ENCODE measurements at places on chromosomes 13 and 19.
A peak's percentile ranks its signal among the peaks of the same experiment; 100 is the strongest.

GRCh38 chr19:30340771-30341561 is 31.2 kb upstream of the ZNF536 start:
- no peak for DNase-seq

DNA sequence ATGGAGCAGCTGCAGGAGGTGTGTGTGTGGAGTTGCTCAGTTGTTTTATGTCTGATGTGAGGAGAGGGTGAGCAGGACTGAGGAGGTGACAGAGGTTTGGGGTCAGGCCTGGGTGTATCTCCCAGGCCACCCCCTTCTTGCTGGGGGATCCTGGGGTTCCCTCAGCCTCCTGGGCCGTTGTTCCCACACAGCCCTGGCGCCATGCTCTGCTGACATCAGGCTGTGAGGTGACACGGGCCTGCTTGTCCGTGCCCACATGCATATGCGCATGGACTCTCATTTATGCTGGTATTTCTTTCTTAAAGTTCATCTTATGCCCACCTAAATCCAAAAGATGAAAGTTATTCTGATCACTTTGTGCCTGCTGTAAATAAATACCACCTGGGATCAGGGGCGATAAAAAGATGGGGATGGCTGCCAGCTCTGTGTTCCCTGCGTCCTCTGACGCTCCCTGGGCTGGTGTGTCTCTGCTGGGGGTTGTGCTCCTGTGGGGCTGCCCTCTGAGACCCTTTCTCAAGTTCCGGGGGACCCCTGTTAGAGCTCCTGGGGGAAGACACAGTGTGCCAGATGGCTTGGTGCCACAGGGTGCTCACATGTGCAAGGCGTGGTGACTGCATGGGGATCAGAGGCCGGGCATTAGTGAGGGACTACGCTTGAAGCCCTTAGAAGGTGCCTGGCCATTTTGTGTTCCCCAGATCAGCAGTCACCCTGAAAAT is 12.6 kb downstream of the NAXD start:
- DNase-seq: no peak

DNA sequence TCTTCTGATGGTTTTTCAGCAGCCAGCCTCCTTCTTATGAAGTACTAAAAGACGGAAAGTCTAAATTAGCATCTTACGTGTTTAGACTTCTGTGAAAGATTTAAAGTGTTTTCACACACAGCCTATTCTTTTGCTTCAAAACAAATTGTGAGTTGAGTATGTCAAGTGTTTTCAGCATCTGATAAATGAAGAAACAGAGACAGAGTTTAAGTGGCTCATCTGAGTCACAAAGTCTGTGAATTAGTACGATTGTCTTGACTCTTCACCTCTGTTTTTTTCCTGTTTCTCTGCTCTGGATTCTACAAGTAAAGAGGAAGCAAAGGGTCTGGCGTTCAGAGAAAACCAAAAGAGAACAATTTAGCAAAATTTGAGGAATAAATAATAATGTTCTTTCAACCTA is 116.4 kb downstream of the FRY start:
- no peak for DNase-seq

DNA sequence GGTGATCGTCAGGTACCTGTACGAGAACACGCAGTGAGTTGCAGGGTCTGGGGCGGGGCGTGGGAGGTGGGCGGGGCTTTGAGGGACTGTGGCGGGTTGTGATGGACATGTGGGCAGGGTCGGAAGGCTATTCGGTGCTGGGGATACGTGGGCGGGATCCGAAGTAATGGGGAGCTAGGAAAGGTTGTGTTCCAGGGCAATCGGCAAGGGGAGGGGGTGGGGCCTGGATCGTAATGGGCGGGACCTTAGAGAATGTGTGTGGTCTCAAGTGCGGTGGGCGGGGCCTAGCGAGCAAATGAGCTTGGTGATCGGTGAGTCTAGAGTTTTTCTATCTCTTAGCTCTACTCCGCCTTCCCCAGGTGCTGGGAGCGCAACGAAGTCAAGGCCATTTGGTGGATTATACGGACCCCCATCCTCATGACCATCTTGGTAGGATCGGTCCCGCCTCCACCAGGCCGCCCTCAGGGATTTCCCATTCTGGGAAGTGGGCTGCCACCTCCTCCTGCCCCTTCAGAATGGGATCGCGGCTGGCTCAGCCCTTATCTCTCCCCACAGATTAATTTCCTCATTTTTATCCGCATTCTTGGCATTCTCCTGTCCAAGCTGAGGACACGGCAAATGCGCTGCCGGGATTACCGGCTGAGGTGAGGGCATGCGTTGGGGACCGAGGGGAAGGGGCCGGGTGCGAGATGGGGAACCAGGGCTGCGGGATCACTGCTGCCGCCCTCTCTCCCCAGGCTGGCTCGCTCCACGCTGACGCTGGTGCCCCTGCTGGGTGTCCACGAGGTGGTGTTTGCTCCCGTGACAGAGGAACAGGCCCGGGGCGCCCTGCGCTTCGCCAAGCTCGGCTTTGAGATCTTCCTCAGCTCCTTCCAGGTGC is 9.6 kb downstream of the GIPR start:
- DNase-seq: peak; percentile 92

GRCh38 chr19:28700176-28700575 is 512.8 kb downstream of the UQCRFS1 start:
- DNase-seq: no peak

- DNase-seq: no peak
These were observed 11.0 kb downstream of the XAB2 start for GRCh38 chr19:7618348-7618747.

GRCh38 chr13:25752957-25753551 is 298.8 kb downstream of the SHISA2 start:
- DNase-seq: peak; percentile 77

DNA sequence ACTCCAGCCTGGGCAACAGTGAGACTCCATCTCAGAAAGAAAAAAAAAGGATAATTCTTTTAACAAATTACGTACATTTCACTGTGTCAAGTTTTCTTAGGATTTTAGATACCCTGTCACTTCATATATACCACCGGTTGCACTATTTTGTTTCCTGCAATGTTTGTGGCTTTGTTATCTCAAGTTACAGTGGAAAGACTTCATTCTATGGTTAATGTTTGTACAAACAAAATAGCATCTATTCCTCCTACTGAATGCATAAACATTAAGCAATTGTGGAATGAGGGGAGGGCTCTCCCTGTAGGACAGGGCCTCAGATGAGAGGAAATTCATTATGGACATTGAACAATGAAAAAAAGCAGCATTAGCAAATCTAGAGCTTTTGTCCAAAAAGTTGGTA is 120.1 kb downstream of the DNAJC3 start:
- no peak for DNase-seq

- DNase-seq: no peak
These were observed 15.3 kb downstream of the ZNF574 start for GRCh38 chr19:42091300-42091699.

DNA sequence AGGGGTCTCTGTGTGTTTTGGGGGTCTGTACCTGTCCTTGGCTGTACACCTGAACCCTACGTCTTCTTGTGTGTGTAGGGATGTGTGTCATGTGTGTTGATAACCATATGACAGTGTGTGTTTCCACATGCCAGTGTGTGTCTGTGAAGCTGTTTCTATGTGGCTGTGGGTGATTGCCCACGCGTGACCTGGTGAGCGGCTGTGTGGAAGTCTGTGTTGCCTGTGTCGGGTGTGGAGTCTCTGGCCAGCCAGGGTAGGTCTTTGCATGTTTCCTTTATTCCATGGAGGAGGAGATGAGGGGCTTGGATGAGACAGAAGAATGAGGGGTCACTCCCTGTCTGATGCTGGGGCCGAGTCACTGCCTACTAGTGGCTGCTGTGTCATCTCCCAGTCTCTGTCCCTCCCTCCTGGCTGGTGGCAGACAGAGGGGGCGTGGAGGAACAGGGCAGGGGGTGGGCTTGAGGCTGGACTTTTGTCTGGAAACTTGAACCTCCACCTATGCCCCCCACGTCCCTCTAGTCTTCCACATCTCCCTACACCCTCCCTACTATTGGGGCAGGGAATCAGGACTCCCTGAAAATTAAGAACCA is 2.8 kb upstream of the FOSB start:
- no peak for DNase-seq

DNA sequence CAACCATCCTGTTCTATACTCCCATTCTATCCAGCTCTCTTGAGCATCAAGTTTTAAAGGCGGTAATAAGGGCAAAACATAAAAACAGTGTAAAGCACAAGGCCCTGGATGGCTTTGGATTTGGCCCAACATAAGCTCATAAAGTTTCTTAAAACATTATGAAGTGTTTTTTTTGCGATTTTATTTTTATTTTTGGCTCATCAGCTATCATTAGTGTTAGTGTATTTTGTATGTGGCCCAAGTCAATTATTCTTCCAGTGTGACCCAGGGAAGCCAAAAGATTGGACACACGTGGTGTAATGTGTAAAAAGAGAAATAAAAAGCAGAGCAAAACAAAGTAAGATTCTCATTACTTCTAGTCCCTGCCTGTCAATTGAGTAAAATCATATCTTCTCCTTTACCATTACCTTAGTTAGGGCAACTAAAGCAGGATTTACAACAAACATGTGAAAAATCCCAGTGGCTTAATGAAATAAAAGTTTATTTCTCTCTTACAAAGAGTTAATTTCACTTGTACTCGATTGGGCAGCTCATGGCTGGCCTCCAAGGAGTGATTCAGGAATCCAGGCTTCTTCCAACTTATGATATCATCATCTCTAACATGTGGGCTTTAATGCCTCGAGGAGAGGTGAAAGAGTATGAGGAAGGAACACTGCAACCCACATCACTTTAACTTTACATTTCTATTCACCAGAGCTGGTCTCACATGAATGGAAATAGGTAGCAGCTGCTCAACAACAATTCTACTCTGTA is 725.2 kb upstream of the SLITRK1 start:
- DNase-seq: no peak

- DNase-seq: peak; percentile 91
These were observed at the start of gene EML2 for GRCh38 chr19:45638930-45639729. Gene EML2 (minus strand): TSS chr19:45639397. CDS start chr19:45639376, 21 bp downstream.

DNA sequence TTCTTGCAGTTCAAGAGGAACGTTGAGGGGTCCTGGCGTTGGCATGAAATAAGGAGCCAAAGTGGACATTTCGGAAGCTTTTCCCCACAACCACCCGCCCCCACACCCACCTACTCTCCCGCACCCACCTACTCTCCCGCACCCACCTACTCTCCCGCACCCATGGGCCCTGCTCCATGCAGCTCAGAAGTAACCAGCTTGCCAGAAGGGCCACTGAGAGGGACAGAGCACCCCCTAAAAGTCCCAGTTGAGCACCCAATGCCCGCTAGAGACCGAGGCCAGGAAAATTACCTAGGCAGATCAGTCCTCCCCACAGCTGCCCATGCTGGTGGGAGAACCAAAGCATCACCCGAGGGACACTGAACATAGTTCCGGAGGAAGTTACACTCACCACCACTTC is 11.8 kb downstream of the VSTM2B start:
- no peak for DNase-seq

DNA sequence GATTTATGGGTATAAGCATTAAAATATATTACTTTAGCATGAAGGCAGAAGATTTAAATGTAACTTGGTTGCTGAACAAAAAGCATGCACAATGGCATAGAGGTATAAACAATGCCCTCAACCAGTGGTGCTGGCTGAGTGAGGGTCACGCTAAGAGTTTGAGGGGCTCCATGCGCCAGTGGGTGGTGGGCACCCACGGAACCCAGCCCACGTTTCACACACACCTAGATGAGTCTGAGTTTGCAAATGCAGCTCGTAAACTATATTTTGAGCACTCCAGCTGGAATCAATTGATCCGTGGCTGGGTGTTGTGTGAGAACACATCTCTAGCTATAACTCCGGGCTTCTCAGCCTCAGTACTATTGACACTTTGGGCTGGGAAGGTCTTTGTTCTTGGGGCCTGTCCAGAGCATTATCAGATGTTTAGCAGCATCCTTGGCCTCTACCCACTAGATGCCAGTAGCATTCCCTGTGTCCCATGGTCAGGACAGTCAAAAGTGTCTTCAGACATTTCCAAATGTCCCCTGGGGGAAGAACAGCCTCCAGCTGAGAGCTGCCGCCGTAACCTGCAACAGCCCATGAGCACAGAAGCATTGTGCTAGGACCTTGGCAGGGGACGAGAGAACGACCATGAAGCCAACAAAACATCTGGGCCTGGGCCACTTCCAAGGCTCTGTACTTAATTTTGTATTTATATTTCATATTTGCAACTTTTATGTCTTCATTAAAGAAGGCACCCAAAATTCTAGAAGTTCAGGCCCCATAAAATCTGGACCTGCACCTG is 108.1 kb upstream of the SOX1 start:
- no peak for DNase-seq

DNA sequence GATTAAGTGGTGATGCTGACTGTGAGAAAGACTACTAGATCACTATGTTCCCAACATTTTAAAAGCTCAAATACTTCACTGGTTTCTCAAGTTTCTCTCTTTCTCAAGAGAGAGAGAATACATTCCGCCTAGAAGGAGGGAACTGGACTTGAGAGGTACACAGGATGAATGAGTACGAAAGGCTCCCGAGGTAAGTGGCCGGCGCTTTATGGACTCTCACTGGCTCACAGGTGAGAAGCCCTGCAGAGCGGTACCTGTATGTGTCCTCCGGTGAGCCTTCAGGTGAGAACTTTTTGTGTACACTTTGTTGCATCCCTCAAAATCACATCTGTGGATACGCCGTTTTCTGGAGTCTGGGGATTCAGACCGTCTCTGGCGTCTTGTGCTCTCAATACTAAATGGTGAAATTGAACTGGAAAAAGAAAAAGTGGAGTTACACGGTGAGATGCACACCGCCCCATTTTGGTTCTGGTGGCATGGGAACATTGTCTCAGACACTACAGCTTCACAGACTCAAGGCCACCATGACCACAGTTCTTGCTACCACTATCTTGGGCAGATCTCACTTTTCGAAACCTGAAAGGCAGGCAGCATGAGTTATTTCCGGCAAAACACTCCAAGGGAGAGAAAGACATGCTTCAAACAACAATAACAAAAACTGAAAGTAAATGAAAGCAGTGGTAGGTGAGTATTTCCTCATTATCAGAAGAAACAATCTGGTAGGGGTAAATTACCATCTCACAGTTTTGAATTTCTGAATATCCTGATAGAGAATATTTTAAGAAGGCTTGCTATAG is 418.9 kb downstream of the KLF12 start:
- DNase-seq: peak; percentile 89

- no peak for DNase-seq
These were observed 3.8 kb upstream of the GARIN5A start for GRCh38 chr19:50480281-50481111.

DNA sequence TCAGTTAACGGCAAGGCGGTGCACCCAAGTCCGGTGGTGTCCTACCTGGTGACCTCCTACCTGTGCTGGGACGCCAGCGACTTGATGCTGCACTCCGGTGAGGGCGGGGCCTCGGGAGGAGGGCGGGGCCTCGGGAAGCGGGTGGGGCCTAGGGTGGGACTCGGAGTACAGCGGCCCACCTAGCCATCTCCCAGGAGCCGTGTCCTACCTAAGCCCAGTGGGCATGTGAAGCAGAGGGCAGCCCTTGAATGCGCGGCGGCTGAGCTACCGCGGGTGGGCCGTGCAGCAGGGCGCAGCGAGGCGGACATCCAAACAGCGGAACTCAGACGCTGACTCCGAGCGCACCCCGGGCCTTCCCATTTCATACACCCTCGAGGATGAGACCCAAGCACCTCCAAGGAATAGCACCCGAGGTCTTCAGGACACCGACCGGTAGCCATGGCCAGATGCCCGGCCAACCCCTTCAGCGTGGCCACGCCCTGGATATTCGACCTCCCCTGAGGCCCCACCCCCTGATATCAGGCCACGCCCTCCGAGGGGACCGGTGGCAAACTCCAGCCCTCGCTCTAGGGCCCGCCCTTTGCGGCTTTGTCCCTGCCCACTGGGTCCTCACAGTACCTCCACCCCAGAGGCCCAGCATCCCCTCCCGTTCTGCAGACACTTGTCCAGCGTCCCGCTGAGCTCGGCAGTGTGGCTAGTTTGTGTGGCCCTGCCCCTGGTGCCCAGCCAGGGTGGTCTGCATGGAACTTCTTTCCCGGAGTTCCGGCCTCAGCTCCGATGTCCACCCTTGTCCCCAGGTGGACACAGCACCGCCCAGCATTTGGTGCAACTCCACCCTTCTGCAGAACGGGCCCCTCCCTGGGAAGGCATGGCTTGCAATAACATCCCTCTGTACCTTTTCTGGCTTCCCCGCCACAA is 5.4 kb downstream of the KLK1 start:
- peak; percentile 92 for DNase-seq

All from activated CD4-positive, alpha-beta T cell treated with anti-CD3 and anti-CD28 coated beads, Interleukin-2, amount 10 ng/mL, durations not matched to agents 24 days and 14 days (primary cell).